ENCODE measurements at places on chromosomes 5 and 9.

- no peak for DNase-seq
These were observed 562.5 kb downstream of the CSNK1G3 start for GRCh38 chr5:124074500-124074899.

DNA sequence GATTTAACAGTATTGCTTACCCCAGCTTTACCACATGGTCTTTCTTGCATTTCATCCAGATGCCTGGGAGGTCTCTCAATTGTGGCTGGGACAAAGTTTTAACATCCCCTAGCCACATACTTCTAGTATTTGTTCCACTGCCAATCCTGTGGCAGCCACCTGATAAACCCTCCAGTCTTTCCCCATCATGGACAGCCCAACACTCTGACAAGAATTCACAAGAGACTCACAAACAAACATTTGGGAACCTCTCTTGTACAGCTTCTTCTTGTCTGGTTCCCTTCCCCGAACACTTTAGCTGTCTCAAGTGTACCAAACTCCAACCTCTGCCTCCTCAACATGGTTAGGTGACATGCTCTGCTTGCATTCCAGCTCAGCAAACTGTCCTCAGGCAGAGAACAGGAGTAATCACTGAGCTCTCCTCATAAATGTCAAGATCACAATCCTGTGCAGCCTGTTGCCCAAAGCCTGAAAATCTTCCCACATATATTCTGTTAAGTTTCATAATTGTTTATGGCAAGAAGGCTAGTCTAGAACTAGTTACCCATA is 59.7 kb downstream of the STRBP start:
- no peak for DNase-seq

GRCh38 chr5:79716839-79717238 is 27.2 kb downstream of the CMYA5 start:
- no peak for DNase-seq

- no peak for DNase-seq
These were observed 8.2 kb downstream of the IPPK start for GRCh38 chr9:92661743-92662142.

DNA sequence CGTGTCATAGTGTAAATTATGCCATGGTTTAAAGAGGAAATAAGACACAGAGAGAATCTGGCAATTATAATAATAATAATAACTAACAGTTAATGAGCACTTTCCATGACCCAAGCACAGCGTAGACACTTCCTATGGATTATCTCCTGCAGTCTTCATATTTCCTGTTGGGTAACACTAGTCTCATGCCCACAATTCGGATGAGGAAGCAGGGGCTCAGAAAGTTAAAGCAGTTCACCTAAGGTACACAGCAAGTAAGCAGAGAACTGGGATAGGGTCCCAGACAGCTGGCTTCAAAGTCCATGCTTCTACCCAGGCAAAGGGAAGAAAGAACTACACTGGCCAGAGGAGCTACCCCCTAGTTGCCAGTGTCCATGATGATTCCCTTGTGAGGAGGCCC is 27.9 kb upstream of the TGFBI start:
- DNase-seq: no peak

GRCh38 chr5:140075371-140075770 is 32.3 kb upstream of the NRG2 start:
- DNase-seq: no peak
